ENCODE measurements at places on chromosomes 2 and 18.
A peak's percentile ranks its signal among the peaks of the same experiment; 100 is the strongest.

DNA sequence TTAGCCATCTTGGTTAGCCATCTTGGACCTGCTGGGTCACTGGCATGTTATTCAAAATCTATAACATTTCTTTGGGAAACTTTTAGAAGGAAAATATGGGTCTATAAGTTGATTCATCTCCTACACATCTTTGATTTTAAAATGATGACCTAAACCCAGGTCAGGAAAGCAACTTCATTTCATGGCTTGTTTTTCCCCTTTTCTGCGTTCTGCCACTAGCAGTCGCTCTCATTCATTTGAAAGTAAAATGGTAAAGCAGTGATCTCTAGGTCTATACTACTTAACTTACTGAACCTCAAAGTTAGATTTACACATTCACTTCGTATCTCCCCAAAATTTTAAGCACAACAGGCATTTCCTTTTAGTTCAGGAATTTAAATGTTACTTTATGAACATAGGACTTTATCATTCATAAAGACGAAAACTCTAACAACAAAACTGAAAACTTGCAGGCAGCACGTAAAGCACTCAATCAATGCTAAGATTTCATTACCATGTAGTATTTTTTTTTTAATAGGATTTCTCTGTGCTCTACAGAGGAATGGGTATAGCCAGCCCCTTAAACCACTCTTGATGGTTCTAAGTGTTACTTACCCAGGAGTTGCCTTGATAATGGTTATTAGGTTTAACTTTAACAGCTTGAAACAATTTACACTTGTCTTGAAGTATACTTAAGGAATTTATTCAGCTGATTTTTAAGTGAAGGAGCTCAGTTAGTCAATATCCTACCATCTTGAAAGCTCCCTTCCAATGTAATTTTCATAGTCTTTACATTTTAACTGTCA is 62.5 kb downstream of the GORASP2 start:
- DNase-seq = no peak

- peak; percentile 5 for DNase-seq
These were observed 108.5 kb upstream of the UNC80 start for GRCh38 chr2:209663139-209663538.

- no peak for DNase-seq
These were observed 32.5 kb upstream of the FHOD3 start for GRCh38 chr18:36265015-36265414.

- no peak for DNase-seq
These were observed 254.0 kb upstream of the RBMS1 start for GRCh38 chr2:160747501-160748170.

DNA sequence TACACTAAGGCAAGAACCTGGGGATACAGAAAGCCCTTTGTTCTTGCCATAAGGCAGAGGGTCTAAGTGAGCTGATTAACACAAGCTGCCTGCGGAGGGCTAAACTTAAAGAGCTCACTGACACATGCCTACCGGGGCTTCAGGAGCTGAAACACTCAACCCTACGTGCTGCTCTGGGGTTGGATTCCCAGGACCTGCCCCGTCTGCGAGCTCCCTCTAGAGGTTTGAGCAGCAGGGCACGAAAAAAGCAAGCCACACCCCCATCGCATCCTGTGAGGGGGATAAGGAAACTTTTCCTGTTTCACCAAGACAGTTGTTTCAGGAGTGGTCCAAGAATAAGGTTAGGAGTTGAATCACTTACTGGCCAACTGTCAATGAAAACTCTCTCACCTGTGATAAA is 562.1 kb downstream of the TMX3 start:
- peak; percentile 8 for DNase-seq

DNA sequence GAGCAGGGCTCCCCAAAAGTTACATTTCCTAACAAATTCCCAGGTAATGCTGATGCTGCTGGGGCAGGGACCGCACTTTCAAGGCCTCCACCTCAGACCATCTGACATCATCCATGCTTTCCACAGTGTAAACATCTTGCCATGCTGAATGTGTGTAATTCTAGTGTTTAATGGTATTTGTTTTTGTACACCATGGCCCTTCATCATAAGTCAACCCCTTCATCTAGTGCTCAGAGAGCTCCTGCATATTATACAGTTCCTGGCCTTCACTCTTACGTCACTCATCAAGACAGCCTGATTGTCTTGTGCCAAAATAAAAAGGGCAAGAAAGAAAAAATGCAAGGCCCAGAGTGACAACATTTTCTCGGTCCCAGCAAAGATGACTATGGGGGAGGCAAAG is 77.5 kb upstream of the ZFP36L2 start:
- no peak for DNase-seq

DNA sequence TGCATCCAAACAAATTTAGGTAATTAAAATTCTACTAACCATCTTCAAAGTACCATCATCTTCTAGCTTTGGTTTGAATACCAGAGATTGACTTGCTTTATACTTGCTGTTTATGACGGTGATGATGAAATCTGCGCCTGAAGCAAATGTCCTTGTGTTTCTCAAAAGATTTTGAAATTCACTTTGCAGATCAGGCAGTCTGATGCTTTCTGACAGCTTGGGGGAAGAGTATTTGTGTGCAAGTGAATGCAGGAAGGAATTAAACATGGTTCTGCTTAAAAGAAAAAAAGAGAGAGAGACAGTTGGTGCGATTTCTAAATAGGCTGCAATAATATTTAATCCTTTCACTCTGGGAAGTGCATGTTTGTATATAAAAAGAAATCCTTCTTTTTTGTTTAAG is 29.6 kb downstream of the CSRNP3 start:
- DNase-seq = no peak

GRCh38 chr2:235160281-235160810 is 208.5 kb downstream of the SH3BP4 start:
- no peak for DNase-seq

DNA sequence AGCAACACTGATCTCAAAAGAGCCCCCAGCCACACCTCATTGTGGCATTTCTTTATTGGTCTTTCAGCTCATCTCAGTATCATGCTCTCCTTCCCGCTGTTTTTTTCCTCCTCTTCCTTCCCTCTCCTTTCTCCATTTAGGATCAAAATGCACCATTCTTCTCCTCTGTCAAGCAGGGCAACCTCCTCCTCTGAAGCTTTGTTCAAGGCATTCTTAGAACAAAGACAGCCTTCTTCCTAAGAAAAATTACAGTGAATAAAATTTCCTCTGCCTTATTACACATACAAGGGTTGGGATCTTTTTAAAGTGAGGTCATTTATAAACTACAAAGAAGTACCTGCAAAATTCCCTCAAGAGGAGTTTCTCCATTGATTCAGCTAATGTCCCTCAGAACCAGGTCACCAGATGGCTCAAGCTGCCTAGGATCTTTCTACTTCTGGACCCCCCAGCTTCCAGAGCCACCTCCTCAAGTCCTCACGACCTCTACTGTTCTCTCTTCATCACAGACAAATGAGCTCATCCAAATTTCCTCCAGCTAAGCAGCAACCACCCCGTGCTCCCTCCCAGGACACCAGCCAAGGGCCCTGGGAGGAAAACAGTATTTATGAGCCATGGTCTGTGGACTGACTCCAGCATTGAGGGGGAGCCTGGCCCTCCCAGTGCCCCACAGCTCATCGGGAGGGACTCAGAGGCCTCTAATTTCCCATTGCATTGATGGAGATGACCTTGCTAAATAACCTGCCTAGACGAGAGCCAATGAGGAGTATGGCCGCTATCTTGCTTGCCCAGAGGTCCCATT is 18.0 kb downstream of the SFXN5 start:
- no peak for DNase-seq

Data from HT-29 (cell line).